ENCODE measurements at places on chromosomes 11 and 22.

- H3K27ac ChIP-seq, result no peak overlapping the region
- no peaks in the 10 kb centered on the region for H3K27me3 ChIP-seq
- peaks cover 5% of the 10 kb centered on the region for H3K36me3 ChIP-seq
- DNase-seq, result no peak
- no peak overlapping the region for H3K4me3 ChIP-seq
- H3K4me1 ChIP-seq, result peaks cover 5% of the 10 kb centered on the region
These were observed 40.0 kb downstream of the DDI1 start for GRCh38 chr11:104076455-104076854.

- peaks cover 13% of the 10 kb centered on the region for H3K4me1 ChIP-seq
- DNase-seq, result no peak
- no peak overlapping the region for H3K4me3 ChIP-seq
- H3K27ac ChIP-seq, result no peak overlapping the region
- H3K36me3 ChIP-seq, result no peaks in the 10 kb centered on the region
- peaks cover 5% of the 10 kb centered on the region for H3K27me3 ChIP-seq
These were observed 29.0 kb upstream of the RASSF10 start for GRCh38 chr11:12979928-12980689.

DNA sequence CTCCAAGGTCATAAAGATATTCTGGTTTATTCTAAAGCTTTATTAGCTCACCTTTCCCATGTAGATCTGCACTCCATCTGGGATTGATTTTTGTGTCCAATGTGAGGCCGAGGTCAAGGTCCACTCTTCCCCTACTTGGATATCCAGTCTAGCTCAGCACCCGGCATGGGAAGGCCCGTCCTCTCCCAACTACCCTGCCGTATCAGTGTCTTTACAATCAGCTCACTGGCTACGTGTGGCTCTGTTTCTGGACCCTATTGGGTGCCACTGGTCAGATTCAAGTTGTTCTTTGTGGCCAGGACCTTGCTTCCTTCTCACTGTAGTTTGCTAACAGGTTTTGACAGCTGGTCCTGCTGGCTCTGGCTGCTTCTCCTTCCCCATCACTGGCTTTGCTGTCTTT, 30.9 kb downstream of the KCNQ1OT1 start:
- peaks cover 17% of the 10 kb centered on the region for H3K4me1 ChIP-seq
- no peak overlapping the region for H3K4me3 ChIP-seq
- no peak for DNase-seq
- peaks cover 41% of the 10 kb centered on the region for H3K36me3 ChIP-seq
- no peaks in the 10 kb centered on the region for H3K27me3 ChIP-seq

DNA sequence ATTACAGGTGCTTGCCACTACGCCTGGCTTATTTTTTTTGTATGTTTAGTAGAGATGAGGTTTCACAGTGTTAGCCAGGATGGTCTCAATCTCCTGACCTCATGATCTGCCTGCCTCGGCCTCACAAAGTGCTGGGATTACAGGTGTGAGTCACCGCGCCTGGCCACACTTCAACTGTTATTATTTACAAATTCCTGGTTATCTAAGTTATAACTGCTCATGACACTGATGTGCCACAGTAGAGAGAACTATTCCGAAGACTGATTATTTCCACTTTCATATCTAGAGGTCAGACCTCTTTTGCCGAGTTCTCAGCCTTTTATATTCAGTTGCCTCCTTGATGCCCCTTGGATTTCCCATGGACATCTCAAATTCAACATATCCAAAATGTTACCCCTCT, 3.9 kb upstream of the NUP160 start:
- no peak for DNase-seq
- H3K36me3 ChIP-seq, result peaks cover under 1% of the 10 kb centered on the region
- no peak overlapping the region for H3K27ac ChIP-seq
- no peak overlapping the region for H3K4me3 ChIP-seq

- H3K27me3 ChIP-seq, result no peaks in the 10 kb centered on the region
- H3K27ac ChIP-seq, result no peak overlapping the region
- peaks cover 2% of the 10 kb centered on the region for H3K36me3 ChIP-seq
These were observed 19.8 kb upstream of the GLYATL2 start for GRCh38 chr11:58864335-58864734.
